Thymus (tissue), 14 donors: ENCODE measurements at places on chromosomes 13 and 19.

DNA sequence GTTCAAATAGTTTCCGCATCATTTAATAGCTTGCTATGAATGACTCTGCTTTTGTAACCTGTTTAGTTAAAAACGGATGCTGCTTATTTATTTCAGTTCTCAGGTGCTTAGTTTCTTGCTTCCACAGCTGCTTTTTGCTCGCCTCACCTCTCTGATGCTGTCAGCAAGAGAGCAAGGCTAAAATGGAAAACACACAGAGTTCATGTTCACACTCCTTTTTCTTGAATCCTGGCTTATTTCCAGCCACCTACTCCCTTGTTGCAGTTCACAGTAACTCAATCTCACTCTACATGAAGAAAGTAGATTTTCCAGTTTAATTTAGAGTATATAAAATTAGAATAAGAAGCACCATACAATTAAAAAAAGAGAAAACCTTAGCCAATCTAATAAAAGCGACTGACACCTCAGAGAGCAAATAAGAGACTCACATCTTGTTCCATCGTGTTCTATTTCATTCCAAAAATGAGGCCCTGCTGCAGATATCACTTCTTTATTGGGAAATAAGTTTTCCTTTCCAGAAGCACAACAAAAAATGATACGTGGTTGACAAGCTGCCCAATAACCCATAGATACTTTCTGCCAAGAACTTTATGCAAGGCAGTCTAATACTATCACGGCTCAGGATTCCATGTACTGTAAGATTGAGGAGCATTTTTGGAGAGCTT is 326.1 kb upstream of the SLITRK1 start:
- DNase-seq: no peak

- DNase-seq: no peak
Measured at GRCh38 chr13:94677799-94678198, 34.5 kb downstream of the SOX21 start.

DNA sequence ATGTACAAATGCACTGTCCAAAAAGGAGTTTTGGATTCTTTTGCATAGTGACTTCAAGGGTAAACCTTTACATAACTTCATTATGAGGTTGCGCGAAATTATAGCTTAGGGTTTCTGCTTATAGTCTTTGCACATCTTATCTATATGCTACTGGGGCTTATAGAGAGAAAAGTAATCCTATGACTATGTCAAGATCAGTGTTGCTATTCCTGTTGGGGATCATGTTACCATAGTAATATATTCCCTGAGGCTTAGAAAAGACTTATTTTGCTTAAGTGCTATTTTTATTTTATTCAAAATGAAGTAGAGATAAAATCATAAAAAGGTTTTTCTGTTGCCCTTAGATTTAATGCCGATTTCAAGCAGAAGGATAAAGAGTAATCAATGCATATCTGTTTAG is 14.7 kb upstream of the POSTN start:
- no peak for DNase-seq

DNA sequence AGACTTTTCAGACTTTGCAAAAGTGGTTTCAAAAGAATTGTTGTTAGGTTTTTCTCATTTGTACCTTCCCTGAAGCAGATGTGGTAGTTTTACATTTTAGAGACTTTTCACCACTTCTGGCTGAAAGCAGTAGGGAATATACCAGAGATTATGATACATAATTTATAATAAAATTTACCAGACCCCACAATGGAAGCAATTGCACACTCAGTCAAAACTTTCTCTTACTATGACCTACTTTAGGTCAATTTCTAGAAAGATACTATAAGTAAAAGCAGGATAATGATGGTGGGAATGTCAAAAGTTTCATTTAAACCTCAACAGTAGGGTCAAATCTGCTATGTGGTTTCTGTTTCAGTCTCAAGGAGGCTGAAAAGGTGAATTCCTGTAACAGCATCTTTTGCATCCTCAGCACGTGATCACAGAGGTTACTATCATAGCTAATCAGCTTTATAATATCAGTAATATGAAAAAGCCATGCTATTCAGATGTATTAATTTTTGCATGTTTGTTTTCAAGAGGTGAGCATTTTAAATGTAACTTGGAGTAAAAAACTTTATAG is 26.9 kb downstream of the PCCA start:
- no peak for DNase-seq

GRCh38 chr13:72763411-72763810 is 18.3 kb downstream of the DIS3 start:
- no peak for DNase-seq

- no peak for DNase-seq
Measured at GRCh38 chr13:75639454-75639853, 3.3 kb downstream of the LMO7 start.

DNA sequence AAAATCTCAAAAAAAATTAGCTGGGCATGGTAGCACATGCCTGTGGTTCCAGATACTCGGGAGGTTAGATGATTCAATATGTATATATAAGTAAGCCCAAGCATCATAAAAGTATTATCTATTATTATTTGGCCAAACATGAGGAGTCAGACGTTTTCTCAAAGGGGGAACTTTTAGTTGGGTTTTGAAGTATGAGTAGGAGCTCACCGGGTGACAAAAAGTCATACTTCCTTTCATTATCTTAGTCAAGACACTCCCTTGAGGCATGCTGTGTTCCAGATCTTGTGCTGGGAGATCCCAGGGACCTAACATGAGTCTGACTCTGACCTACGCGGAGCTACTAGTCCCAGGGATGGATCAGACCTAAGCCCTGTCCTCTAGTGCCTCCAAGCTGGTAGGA is 8.2 kb upstream of the MYH14 start:
- DNase-seq: no peak

- no peak for DNase-seq
Measured at GRCh38 chr13:102729560-102730270, 34.9 kb upstream of the METTL21C start.

DNA sequence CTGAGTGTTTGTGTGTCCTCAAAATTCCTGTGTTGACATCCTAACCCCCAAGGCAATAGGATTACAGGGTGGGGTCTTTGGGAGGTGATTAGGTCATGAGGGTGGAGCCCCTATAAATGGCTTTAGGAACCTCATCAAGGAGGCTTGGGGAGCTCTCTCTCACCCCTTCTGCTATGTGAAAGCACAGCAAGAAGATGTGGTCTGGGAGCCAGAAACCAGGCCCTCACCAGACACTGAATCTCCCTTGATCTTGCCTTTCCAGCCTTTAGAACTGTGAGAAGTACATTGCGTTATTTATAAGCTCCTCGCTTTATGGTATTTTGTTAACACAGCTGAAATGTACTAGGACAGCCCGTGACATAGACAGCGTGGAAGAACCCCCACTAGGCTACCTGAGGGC is 712.0 kb upstream of the SGCG start:
- DNase-seq: no peak

- DNase-seq: peak; percentile 72
Measured at GRCh38 chr19:47609906-47610894, 1.3 kb downstream of the BICRA start.

- no peak for DNase-seq
Measured at GRCh38 chr19:9986787-9987281, 23.5 kb downstream of the COL5A3 start.
